ENCODE measurements at places on chromosomes 12 and 14.

- no peak for DNase-seq
Observed at GRCh38 chr12:72523754-72524153, 251.6 kb downstream of the TRHDE start.

DNA sequence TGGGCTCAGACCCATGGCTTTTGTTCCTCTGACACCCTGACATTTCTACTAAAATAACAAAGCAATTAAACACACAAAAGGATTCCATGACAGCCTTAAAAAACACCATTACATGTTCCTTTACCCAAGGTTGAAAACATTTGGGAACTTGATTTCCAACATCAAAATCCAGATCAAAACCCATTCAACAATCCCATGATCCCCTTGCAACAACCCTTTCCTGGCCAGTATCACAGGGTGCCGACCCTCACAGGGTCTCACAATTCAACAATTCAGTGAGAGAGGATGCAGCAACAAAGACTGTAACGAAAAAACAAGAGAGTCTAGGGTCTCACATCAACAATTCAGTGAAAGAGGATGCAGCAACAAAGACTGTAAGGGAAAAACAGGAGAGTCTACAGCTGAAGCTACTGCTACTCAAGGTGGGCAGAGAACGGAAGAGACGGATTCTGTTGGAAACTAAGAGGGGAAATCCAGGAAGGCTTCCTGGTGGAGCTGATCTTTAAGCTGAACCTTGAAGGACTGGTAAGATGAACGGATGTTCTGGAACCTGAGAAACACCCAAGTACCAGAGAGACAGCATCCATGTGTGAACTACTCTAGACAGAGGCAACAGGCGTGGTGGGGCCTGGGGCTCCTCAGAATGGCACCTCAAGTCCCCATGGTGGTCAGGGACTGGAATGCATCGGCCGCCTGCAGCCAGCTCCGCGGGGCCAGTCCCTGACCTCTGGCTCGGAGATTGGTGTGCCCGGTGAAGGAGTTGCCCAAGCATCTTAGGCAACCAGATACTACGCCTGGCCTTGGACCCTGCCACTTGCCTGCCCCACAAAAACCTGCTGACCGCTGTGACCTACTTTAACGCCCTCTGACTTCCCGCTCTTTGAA is 22.7 kb upstream of the ZFP36L1 start:
- no peak for DNase-seq

DNA sequence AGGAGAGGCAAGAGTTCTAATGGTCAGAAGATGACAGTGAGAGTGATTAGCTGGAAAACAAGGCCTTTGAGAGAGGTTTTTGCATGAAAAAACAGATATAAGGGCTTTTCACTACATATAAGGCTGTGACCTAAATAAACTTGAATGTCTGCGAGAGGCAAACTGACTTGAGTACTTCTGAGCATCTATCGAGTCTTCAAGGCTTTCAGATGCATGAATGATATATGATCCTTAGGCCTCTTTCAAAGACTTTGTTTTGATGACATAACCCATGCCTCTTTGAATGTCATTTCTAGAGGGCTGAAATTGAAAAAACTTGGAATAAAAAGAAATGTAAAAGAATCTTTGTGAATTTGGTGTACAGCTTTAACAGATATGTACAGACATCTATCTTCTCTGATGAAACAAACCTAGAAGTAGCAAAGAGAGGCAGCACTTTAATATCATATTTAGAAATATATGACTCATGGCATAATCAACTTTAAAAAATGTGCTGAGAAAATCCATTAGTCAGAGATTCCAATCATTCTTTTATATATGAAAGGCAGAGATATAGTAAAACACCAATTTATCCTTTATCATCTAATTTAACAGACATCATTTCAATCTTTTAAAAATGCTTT is 72.6 kb downstream of the PPM1H start:
- no peak for DNase-seq

GRCh38 chr14:76761136-76761959 is at the start of gene VASH1:
Gene VASH1 (plus strand): TSS chr14:76761468. CDS start chr14:76762822, 1,354 bp downstream.
- peak; percentile 26 for DNase-seq

- DNase-seq = no peak
Observed at GRCh38 chr14:64719601-64720000, 15.4 kb downstream of the PLEKHG3 start.
